NCI-H2171 treated with DMSO at 0.1 percent for 48 hours (cell line): ENCODE measurements at places on chromosomes 16 and 17.

GRCh38 chr17:6936370-6937028 lies 59.4 kb upstream of the ALOX12 start:
- DNase-seq: no peak

DNA sequence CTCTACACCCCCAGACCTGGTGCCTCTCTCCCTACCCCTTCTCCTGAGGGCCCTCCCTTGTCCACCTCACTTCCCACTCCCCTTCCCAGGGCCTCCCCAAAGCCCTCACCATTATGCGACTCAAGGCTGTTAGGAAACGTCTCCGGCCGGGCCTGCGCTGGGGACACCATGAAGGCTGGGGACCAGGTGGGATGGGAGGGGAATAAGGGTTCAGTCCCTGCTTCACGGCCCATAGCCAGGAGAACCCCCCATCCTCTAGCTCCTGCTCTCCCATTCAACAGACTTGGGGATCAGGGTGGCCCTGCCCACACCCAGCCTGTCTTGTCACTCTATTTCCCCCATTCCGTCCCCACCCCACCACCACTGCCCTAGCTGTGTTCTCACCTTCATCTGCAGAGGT lies 2.1 kb downstream of the NEURL4 start:
- DNase-seq: no peak

DNA sequence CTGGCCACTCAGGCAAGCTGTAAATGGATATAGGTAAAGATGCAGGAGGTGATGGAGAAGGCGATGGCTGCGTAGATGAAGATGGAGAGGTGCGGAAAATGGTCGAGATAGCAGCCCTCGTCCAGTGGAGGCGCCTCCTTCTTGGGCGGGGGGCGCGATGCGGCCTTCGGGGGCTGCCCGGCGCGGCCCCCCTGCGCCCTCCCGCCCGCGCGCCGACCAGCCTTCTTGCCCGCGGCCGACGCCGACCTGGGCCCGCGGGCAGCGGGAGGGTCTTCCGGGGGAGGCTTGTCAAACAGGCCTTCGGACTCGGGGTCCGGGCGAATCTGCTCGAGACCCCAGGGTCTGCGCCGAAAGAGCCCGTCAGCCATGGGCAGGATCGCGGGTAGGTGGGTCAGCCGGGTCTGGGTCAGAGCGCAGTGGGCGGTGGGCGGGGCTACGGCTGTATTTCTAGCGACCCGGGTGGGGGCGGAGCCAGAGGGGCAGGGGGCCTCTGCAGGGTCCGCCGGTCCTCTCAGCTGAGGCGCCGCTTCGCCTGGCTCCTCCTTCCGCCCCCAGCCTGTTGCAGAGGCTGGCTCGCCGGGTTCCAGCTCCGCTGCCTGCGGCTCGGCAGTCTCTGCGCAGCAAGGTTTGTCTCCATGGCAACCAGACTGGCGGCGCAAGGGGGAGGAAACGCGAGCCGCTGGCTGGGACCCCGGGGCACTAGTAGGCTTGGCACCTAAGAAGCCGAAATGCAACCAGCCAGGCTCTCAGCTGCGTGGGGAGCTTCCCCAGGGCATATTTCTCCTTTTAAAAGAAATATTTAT lies 14.4 kb downstream of the MIS12 start:
- DNase-seq: peak; percentile 87

DNA sequence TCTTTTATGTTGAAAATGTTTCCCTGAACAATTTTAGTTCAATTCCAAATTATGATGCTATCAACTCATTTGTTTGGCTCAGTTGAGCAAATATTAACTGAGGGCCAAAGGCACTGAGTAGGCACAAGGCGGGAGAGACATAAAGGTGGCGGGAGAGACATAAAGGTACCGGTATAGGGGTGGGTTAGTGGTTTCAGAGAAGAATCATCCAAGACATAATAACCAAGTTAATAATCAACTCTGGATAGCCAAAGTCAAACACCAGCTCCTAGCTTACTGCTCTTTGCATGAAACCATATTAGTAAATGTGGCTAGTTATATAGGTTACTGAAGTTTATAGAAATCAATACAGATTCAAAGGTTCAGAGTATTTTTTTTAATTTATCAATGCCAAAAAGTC lies 91.7 kb downstream of the RPGRIP1L start:
- DNase-seq: no peak

DNA sequence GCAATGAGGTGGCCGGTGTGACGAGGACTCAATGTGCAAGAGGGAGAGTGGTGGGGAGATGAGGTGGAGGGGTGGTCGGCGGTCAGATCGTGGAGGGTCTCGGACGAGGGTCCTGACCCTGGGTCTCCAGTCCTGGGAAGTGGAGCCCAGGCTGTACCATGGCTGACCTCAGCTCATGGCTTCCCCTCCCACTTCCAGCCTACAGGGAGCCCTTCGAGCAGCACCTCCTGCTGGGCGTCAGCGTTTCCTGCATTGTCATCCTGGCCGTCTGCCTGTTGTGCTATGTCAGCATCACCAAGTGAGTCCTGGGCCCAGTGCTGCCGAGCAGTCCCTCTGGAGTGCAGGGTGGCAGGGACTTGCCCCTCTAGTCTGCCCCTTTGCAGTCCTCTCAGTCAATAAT lies 41.8 kb downstream of the IL4R start:
- no peak for DNase-seq

DNA sequence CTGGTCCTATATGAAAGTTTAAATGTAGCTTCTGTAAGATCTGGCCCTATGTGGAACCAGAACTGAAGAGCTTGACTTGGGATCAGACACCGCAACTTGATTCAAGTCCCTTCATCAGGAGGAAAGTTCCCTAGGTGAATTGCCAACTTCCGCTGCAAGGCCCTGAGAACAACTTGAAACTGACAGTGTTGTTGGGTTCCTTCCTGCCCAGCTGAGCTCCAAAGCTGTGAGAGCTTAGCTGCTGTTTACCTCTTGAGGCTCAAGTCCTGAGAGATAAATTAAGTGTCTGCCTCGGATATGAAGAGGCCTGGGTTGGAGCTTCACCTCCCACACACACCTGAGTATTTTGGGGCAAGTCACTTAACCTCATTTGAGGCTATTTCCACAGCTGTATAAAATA lies 44.7 kb downstream of the REXO5 start:
- no peak for DNase-seq

DNA sequence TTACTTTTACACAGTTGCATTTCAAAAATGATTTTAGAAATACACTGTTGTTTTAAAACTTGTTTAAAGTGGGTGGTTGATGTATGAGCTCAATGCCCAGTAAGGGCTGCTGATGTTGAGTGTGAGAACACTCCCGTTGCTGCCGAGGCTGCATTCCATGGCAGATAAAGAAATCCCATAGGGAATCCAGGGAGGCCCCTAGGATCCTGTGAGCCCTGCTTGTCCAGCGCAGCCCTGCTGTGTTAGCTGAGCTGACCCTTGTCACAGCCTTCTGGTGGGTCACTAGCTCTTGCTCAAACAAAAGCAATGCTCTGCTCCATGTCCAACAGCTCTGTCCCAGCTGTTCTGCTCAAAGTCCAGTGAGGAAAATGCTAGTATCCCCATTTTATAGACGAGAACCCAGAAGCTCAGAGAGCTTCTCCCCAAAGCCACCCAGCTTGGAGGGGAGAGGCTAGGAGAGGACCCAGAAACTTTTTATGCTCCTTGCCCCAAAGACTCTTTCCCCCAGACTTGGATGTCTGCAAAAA lies 18.6 kb upstream of the COL1A1 start:
- no peak for DNase-seq

DNA sequence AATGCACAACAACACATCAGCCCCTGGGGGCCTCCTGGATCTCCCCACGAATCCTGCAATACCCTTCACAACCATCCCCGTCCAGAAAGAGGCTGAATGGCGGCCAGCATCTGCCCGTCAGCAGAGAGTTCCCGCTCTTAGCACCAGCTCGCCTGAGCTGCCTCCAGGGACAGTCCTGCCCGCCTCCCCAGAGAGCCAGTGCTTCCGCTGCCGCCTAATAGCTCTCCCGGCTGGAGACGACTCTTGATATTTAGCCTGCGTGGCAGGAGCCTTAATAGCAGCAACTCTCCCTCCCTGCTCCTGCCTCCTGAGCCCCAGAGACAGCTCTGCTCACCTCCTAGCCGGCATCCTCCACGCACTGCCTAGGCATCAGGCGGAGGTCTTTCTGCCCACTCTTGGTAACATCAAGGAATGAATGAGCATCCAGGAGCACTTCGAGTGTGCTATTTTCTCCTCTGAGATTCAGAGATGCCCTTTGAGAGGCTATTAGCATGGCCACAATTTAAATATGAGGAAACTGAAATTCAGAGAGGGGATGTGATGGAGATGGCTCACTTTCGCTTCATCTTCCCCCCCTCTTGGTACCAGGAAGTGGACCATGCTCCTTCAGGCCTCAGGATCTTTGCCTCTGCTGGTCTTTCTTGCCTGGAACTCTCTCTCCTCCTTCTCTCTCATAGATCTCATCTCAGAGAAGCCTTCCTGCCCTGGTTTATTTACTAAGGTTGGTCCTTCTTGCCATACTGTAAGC lies 67.9 kb downstream of the RAI1 start:
- DNase-seq: peak; percentile 95

GRCh38 chr17:17877529-17878358 lies 41.0 kb upstream of the SREBF1 start:
- DNase-seq: no peak

GRCh38 chr17:61799812-61800484 lies 63.4 kb downstream of the BRIP1 start:
- DNase-seq: no peak

GRCh38 chr17:21029515-21029914 lies 13.3 kb downstream of the USP22 start:
- DNase-seq: no peak

DNA sequence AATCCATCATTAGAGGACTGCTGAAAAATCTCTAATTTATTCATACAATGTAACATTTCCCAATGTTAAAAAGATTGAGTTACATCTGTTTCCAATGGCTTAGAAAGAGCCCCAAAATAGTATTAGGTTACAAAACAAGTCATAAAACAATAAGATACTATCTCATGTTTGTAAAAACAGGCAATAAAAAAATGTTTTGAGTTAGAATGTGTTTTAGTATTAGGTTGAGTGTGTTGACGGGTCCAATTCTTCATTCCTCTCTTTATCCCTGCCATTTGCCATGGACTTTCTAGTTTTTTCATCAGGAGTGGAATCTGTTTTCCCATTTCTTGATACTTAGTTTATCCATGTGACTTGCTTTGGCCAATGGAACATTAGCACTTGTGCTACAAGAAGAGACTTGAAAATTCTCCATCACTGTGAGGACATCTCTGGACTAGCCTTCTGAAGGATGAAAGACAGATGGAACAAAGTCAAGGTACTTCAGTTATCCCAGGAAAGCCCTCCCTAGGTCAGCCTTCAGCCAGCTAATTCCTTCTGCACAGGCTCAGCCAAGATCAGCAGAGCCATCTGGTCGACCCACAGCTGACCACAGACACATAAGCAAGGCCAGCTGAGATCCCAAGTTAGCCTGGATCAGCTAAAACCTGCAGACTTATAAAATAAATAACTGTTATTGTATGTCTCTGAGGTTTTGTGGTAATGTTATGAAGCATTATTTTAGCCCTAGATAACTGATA lies 83.3 kb downstream of the HS3ST3A1 start:
- DNase-seq: no peak

DNA sequence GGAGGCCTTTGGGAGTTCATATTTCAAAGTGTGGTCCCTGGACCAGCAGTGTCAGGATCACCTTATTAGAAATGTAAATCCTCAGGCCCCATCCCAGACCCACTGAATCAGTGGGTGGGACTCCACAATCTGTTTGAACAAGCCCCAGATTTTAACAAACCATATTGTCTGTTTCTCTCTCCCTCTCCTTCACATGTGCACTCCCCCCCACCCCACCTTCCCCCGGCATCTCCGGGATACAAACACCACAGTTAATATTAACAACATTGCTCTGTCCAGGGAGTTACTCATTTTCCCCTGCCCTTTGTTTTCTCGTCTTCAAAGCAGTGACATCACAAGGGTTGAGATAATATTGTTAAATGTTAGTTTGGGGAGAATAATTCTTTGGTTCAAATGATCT lies 127.3 kb downstream of the KATNIP start:
- DNase-seq: peak; percentile 79

GRCh38 chr17:70138291-70138865 lies 31.0 kb upstream of the KCNJ2 start:
- DNase-seq: no peak

GRCh38 chr17:60712675-60713074 lies 35.0 kb downstream of the BCAS3 start:
- no peak for DNase-seq

DNA sequence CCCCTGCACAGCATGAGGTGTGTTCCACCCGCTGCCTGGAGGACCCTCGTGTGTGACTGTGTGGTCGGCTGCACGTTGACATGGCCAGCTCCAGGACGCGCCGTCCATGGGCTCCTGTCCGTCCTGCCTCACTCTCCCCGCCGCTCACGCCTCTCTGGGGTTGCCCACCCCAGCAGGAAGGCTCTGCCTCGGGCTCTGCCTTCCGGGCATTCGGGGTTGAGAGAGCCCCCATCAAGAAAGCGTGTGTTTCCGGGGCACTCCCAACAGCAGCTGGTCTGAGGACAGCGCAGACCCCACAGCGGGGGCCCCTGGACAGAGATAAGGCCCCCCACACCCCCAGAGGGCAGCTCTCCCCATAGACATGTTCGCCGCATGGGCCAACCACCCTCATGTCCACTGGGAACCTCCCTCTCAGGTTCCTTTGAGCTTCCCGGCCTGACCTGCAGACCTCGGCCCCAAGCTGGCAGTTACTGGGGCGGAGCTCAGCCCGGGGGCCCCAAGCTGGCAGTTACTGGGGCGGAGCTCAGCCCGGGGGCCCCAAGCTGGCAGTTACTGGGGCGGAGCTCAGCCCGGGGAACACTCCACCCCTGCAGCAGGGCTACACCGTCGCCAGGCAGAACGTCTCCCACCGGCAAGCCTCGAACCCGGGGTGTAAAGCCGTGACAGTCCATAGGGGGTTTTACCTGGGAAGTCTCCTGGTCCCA lies 8.4 kb upstream of the PIEZO1 start:
- no peak for DNase-seq

- DNase-seq: peak; percentile 84
Observed at GRCh38 chr16:52069866-52070265, 477.1 kb downstream of the TOX3 start.

- DNase-seq: no peak
Observed at GRCh38 chr17:9241371-9241712, 220.0 kb downstream of the NTN1 start.

DNA sequence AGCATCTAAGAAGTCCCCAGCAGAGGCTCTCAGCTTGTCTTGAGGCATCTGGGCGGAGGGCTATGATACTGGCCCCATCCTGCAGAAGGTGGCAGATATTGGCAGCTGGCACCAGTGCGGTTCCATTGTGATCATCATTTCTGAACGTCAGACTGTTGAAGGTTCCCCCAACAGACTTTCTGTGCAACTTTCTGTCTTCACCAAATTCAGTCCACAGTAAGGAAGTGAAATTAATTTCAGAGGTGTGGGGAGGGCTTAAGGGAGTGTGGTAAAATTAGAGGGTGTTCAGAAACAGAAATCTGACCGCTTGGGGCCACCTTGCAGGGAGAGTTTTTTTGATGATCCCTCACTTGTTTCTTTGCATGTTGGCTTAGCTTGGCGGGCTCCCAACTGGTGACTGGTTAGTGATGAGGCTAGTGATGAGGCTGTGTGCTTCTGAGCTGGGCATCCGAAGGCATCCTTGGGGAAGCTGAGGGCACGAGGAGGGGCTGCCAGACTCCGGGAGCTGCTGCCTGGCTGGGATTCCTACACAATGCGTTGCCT lies at the start of gene CIITA:
TSS of gene CIITA (plus strand) at position 404 of the 543 bp plus-strand sequence. CDS start at position 533, 129 bp downstream.
- DNase-seq: no peak
